GM23248 (cell line): ENCODE measurements at places on chromosomes 16 and 17. TPM values are rescaled to one million over a fixed set of nuclear protein-coding genes. Genes with fewer than 3 reads are reported as not detected.
A peak's percentile ranks its signal among the peaks of the same experiment; 100 is the strongest.

OSGIN1 gene
- total RNA-seq = 0.63 and 1.1 TPM in 2 replicates

- no peak for DNase-seq
- H3K27ac ChIP-seq = no peak overlapping the region
- no peak overlapping the region for H3K4me3 ChIP-seq
- H3K27me3 ChIP-seq = no peaks in the 10 kb centered on the region
Observed at GRCh38 chr17:81693509-81694210, 9.5 kb upstream of the MRPL12 start.

DNA sequence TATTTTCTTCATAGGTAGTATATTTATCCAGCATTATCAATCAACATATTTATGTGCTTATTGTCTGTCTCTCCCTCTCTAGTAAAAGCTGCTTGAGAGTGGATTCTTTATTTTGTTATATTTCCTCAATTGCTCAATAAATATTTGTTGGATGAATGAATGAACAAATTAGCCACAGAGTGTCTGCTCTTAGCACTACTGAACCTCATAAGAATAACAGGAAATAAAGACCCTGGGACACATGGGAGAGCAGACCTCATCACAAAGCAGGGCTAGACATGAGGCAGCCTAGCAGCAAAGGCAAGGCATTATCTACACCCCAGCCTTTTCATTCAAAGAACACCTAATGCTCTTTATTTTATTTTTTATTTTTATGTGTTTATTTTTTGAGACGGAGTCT lies 34.9 kb upstream of the TANC2 start:
- DNase-seq = peak; percentile 30
- no peaks in the 10 kb centered on the region for H3K27me3 ChIP-seq
- no peak overlapping the region for H3K4me3 ChIP-seq
- no peak overlapping the region for H3K27ac ChIP-seq
- H3K4me1 ChIP-seq = 0 out of 2 replicates have a peak, but pooled peaks cover 3% of the 10 kb centered on the region
- no peaks in the 10 kb centered on the region for H3K36me3 ChIP-seq

DNA sequence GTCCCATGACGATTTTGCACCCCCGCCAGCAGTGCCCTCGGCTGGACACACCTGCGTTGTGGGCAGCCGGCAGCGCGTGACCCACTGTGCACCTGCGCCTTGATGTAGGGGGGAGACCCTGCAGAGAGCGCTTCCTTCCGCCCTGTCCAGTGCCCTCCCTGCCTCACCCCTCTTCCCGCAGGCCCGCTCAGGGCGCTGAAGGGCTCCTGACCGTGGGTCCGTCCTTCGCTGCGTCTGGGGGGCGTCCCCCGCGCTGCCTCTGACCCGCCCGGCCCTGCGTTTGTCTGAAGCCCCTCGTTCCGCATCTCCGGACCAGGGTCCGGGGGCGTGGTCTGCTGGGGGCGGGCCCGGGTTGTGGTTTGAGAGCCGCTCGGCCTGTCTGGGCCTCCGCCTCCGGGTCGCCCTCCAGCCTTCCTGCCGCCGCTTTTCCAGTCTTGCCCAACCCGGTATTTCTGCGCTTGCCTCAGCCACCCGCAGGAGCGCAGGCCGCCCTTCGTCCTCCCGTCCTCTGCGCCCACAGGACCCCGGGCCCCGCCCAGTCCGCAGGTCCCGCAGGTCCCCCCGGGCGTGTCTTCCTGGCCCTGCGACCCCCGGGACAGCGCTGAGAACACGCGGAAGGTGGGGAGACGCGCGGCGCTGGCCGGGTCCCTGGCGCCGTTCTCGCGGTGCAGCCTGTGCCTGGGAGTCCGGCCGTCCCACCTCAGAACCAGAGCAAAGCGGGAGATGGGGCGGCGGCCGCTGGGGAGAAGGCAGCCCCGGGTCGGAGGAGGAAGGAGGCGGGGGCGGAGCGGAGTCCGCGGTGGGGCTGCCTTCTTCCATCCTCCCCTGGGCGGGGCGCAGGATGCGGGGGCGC lies 4.0 kb upstream of the IL17C start:
- H3K27ac ChIP-seq = peak overlapping the region; percentile 43; the same call in 1 of the 2 replicates
- peaks cover 13% of the 10 kb centered on the region for H3K27me3 ChIP-seq
- no peaks in the 10 kb centered on the region; the same call in 1 of the 2 replicates for H3K4me1 ChIP-seq
- no peaks in the 10 kb centered on the region for H3K36me3 ChIP-seq
- peak; percentile 80 for DNase-seq

DNA sequence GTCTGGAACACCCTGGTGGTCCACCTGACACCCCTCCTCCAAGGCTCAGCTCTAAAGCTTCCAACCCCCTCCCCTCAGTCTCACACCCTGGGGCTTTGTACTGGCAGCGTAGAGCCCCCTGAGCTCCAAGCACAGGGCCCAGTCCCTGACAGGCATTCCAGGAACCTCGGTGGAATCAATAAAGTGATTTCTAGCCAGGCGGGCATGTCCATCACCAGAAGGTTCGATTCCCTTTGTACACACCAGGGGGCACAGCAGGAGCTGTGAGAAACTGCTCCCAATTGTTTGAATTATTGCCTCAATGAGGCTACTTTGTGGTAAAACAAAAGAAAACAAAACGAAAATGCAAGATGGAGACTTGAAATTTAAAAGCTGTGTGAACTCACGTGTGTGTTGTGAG lies 51.8 kb downstream of the SMPD3 start:
- DNase-seq = peak; percentile 83
- H3K4me1 ChIP-seq = peaks cover 3% of the 10 kb centered on the region
- H3K4me3 ChIP-seq = no peak overlapping the region
